ENCODE measurements at places on chromosomes 6 and 20.

GRCh38 chr20:62540504-62540903 lies 64.7 kb upstream of the GATA5 start:
- DNase-seq = no peak

GRCh38 chr6:106046116-106046853 lies 39.9 kb upstream of the PRDM1 start:
- no peak for DNase-seq

- DNase-seq = no peak
These were observed 4.9 kb upstream of the TOX2 start for GRCh38 chr20:43909720-43910119.

DNA sequence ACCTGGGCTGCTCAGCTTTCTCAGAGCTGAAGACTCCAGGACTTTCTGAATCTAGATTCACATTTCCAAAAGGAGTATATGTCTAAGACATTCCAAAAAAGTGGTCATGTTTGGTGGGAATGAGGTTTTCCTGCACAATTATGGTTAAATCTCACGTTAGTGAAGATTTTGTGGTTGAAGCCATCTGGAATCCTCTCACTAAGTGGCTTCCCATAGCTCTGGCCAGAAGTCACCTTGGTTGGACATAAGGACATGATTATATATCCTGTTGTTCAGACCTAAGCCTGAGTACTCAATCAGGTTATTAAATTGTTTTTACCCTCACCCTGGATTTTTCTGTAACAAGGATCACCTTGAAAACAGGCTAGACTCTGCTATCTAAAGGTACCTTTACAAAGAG lies 176.1 kb upstream of the PLN start:
- no peak for DNase-seq
